ENCODE measurements at places on chromosomes 7 and 10. TPM values are rescaled to one million over a fixed set of nuclear protein-coding genes. Genes with fewer than 3 reads are reported as not detected.

SEMA3C gene
- 9.5 TPM for total RNA-seq

MOGAT3 gene
- total RNA-seq, result not detected

PRDX3 gene
- total RNA-seq, result 72.1 TPM

SLC26A4 gene
- 0.24 TPM for total RNA-seq

GRCh38 chr7:48154792-48155413, 16.4 kb upstream of the ABCA13 start:
- ATAC-seq, result peak; percentile 86

GRCh38 chr7:22625251-22625650, 101.7 kb upstream of the IL6 start:
- ATAC-seq, result no peak

GRCh38 chr10:117272195-117273076, 31.5 kb downstream of the SLC18A2 start:
- no peak for ATAC-seq

DNA sequence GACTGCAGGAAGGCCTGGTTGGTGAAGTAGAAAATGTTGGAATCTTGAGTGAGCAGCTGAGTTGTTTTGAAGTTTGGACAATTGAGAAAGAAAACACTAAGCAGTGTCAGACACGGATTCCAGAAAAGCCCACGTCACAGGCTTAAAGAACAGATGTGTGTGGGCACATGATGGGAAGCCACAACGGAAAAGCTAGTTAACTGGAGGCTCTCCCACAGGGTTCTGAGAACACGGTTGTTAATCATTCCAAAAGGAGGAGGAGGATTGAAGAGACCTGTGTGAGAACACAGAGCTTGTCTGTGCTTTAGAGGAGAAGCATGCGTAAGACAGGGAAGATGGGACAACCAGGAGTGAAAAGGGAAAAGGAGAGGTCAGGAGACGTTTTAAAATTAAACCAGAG, 42.6 kb downstream of the SHH start:
- no peak for ATAC-seq

GRCh38 chr7:76343294-76343930, 15.4 kb downstream of the YWHAG start:
- peak; percentile 51 for ATAC-seq

DNA sequence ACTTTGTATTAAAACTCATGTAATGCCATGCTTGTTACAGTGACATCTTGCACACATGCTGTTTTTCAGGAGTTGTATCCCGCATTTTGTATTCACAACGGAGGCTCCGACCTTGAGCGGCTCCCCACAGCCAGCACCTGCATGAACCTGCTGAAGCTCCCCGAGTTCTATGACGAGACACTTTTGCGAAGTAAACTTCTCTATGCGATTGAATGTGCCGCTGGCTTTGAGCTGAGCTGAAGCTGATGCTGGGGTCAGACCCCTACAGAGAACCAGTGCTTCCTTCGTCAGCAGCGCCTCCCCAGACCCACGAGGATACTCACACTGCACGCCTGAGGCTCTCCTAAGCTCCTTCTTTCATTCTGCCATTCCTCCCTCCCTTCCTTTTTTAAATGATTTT, 69.3 kb upstream of the DNAJB6 start:
- no peak for ATAC-seq

GRCh38 chr10:43237631-43238446, 29.0 kb downstream of the RASGEF1A start:
- ATAC-seq, result no peak

GRCh38 chr10:101972761-101973160, 83.2 kb downstream of the ARMH3 start:
- no peak for ATAC-seq

DNA sequence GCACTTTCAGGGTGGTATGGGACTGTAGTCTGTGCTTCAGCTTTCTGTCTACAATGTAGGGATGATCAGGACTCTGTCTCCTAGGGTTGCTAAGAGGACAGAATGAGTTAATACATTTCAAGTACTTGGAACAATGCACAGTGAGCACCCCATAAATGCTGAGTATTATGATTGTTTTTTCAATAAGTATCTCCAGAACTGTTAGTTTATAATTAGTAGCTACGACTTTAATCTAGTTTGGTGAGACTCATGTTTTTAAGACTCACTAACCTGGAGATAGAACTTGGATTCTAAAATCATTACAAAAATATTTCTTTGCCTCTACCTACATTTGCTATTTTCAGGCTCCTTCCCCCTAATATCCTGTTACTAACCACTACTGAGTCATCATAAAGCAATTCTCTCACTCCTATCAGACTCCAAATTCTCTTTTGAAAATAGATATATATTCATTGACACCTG, 95.3 kb downstream of the CPED1 start:
- ATAC-seq, result no peak

- no peak for ATAC-seq
Measured at GRCh38 chr10:1612908-1613307, 124.4 kb downstream of the ADARB2 start.

- ATAC-seq, result no peak
Measured at GRCh38 chr7:114944745-114945625, 23.1 kb downstream of the MDFIC start.

DNA sequence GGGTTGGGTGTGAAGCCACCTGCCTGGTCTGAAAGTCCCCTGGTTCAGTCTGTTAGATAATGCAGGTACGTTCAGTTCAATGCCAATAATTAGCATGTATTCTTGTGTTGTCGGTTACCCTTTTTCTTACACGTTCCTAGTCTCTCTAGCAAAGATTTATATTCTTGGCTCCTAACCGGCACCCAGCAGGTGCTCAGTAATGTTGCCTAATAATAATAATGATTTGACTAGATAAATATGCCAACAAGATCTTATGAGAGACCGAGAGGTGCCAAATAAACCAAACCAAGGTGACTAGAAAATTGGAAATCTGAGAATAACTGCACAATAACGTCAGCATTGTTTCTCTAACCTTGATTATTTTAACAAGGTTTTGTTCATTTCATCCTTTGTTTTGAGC, 1.1 kb upstream of the SMIM30 start:
- no peak for ATAC-seq

- ATAC-seq, result peak; percentile 53
Measured at GRCh38 chr7:55571511-55572377, 558 bp downstream of the VOPP1 start.

DNA sequence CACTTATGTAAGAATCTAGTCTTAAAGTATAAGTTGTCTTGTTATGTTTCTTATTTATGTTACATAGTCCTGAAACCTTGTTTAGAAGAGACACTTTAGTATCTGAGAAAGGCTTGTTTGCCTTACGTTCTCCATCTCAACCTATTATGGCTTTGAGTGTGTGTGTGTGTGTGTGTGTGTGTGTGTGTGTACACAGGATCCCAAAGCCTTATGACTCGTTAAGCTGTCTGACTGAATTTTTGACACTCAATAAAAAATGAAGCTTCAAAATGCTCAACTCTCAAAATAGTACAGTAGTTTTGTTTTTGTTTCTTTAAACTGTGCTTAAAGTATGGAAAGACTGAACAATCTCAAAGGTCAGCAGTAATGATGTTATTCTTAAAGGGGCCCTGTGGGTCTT, 18.0 kb downstream of the CALU start:
- ATAC-seq, result no peak

DNA sequence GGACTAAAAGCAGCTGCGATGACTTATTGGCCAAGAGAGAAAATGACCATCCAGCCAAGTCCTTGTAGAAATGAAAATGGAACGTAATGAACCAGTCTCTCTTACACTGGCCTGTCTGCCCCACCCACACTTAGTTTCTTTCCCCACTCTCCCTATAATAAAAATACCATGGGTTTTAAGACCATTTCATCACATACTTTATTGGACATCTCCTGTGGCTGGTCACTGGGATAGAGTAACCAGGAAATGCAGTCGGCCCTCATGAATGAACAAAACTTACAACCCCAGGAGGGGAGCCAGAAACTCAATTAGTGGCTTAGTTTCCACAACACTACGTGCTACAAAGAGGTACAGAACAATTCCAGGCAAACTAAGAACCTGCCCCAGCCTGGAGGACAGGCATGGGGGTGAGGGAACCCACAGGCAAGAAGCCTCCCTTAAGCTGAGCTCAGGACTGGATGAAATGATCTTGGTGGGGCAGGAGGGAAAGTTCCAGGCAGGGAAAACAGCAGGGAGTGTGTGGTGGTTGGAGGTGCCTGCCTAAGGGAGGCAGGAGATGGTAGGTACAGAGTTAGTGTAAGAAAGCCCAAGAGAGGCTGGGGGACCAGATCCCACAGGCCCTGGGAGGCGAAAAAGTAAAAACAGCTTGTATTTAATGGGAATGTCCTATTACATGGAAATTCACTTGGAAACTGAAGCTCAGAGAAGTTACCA, 29.6 kb downstream of the MKI67 start:
- ATAC-seq, result no peak

DNA sequence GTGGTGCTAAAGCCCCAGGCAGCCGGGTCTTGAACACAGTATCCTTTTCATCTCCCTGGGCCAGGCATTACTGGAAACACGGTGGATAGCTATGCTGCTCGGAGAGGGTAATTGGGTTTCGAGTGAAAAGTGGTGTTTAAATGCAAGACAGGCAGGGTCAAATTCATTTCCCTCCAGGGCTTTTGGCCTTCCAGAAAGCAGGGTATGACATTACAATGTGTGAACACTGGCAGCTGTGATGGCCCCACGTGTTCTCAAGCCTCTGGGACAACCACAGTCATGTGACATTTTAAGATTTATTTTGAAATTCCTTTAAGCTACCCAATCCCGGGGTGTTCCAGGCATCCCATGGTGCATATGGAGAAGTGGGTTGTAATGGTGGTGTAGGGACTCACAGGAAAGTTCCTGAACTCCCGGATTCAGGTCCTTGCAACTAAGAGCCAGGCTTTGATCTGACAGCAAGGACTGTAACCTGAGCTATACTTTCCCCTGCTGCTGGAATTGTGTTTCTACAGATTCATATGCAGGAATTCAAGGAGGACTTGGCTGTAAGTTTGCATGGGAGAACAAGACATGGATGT, 46.8 kb downstream of the INSYN2A start:
- ATAC-seq, result no peak

DNA sequence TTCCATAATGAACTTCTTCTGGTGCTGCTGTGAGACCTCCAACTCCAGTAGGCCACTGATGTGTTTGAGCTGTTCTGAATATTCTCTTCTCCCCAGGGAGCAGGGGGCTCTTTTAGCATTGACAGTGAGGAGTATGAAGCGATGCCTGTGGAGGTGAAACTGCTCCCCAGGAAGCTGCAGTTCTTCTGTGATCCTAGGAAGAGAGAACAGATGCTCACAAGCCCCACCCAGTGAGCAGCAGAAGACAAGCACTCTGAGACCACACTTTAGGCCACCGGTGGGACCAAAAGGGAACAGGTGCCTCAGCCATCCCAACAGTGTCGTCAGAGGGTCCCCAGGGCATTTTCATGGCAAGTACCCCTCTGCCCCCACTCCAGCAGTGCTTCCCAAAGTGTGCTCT, 49.3 kb downstream of the DENND11 start:
- no peak for ATAC-seq

DNA sequence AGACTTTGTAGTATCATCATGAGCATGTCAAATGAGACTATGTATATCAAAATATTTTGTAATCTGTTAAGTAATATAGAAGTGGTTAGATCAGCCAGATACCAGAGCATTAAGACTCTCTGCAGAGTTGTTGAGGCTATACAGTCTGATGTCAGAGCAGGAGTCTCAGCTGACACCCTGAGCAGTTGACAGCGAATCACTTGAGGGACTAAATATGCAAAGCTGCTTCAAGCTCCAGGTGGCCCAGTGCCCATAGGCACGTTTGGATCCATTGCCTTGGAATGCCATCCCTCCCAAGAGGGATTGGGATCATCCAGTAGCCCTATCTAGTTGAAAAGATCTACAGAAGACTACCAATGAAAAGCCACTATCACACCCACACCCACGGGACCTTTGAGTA, 210.2 kb downstream of the TAX1BP1 start:
- no peak for ATAC-seq

All from esophagus mucosa (tissue), 1 donor.